ENCODE measurements at places on chromosomes 1 and 21.

DNA sequence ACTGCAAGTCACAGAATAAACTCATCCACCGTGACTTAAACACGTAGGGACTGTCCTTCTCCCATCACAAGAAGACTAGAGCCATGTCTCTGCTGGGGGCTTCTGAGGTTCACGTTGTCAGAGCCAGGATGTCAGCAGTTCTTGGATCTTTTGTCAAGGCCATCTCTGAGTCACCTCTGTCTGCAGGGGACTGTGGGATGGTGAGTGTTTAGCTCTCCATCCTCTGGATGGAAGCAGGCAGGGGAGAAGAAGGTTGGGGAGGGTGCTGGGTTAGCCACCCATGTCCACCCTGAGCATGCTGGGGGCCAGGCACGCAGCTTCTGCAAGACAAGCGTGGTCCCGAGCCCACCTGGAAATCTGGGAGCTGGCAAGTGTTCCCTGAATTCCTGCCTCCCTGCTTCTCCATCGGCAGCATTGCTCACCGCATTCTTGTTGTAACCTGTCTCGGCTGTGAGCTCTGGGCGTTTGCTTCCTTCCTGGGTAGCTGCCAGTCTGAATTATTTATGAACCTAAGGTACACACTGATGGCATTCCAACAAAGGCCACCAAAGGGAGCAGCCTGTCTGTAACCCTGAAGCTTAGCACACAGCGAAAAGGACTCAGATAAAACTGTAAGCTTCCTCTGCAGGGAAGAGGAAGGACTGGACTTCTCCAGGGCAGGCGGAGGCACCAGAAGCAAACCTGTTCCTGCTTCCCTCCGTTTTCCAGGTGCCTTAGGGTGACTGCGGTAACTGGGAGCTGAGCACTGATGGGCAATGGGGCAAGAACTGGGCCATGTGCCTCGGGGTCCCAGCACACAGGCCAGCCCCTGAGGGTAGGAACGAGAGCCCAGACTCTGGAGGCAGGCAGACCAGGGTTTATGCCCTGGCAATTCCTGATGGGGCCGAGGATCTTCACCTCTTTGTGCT lies 88.6 kb downstream of the RIPK4 start:
- DNase-seq = no peak

GRCh38 chr1:239897458-239897857 lies 194.2 kb upstream of the FMN2 start:
- DNase-seq = no peak

DNA sequence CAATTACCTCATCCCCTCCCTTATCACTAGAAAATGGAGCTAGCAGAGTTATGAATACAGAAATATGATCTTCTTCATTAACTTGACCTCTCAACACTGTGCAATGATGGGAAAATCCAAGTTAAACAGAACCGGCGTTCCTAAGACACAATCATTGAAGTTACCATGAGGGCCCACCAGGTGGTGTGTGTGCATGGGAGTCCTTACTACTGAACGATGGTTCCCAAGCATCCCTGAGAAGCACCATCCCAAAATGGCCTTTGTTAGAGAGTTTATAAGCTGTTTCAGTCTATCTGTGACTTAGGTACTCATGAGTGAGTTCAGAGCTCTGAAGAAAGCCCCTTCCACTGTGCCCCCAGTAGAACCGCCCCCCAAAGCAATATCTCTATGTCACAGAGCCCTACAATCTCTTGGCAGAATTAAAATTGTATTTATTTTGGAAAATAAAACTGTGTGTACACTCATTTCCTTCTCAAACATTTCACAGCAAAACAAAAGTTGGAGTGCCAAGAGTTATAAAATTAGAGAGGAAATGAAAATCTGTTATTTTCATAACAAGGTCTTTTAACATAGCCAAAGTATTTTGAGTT lies 56.8 kb downstream of the PLD5 start:
- no peak for DNase-seq

DNA sequence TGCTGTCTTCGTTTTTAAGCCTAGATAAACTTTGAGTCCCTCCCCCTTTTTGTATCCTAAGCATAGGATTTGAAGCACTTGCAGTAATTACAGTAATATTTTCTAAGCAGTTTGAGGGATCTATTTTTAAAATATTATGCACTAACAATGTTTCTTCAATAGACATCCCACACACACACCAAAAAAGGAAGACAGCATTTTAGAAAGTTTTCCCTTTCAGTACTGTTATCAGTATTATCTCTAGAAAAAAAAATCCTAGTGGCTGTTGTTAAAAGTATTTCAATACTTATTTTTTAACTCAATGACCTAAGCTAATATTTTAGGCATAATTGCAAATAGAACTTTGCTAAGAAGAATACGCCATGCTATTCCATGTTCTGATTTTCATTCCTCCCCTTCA lies 15.1 kb downstream of the MCOLN3 start:
- DNase-seq = no peak

DNA sequence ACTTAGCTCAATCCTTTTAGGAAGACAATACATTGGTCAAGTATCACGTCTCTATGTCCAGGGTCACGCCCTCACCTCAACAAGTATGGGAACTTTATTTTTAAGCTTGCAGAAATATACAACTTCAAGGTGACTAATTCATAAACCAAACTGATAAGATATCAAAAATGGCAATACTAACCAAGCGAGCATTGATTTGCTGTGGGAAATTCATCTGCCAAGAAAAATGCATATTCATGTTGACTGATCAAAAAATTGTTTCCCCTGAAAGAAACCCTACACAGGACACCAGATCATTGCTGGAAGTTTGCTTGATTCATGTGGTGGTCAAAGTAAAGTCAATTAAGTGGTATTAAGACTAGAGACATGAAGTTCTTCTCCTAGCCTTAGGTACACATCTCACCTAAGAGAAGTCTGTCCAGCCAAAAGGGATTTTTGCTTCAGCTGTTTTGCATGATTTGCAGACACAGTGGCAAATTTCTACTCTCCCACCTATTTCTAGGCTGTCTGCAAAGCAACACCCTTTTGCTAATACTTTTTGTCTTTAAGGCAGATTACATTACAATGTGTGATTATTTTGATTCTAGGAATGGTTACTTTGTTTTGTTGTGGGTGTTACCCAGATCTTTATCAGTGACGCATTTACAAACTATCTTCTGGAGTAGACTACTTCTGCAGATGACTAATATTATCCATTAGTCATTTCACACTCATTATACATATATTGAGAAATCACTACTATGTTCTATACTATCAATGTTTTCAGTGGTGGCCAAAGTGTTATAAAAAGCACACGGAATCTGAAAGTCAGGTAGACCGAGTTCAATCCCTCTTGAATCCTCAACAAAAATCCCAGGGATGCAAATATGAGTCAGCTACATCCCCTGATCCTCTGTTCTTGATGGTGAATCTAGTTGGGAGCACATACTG lies 12.4 kb downstream of the SAMSN1 start:
- DNase-seq = no peak

GRCh38 chr21:30072496-30072895 lies 94.1 kb downstream of the CLDN17 start:
- no peak for DNase-seq

GRCh38 chr1:220124542-220124941 lies 30.6 kb downstream of the IARS2 start:
- DNase-seq = no peak

DNA sequence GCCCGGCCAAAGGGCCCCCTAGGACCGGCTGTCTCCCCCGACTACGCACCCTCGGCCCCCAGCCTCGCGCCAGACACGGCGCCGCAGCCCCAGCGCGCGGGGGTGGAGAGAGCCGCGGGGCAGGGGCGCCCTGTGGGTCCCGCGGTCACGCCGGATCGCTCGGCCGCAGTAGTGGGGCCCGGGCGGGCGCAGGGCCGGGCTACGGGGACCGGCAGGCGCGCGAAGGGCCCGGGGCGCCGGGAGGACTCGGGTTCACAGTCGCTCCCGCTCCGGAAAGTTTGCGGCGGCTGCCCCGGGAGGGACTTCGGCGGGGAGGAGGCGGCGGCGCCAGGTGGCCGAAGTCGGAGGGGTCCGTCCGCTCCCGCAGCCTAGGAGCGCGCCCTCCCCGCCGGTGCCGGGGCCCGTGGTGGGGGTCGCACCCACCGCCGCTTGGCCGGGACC lies 7.1 kb upstream of the ZNF669 start:
- no peak for DNase-seq

- no peak for DNase-seq
These were observed 26.1 kb upstream of the NMNAT2 start for GRCh38 chr1:183444243-183444642.

DNA sequence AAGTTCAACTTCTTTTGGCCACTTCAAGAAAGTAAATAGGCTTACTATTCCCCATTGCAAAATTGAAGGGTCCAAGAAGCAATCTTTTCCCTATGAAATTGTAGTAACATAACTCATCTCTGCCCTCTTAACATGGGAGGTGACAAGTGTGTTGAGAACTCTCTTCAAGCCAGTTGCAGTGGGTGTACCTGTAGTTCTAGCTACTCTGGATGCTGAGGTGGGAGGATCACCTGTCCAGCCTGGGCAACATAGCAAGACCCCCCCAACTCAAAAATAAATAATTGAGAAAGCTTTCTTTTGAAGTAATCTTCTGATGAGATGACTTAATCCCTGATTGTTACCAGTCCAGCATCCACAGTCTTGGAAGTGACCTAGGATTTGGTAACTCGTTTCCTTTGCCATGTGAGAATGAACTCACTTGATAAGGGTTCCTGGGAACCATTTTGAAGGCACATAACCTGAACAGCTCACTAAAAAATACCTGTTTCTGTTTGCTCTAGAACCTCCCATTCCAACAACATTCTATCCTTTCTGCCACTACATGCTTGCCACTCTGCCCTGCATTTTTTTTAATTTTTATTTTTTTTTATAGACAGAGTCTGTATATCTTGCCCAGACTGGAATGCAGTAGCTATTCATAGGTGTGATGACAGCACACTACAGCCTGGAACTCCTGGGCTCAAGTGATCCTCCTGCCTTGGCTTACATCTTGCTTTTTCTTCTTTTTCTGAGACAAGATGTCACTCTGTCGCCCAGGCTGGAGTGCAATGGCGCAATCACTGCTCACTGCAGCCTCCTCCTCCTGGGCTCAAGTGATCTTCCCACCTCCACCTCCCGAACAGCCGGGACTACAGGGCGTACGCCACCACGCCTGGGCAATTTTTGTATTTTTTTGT lies 1.4 kb upstream of the IPO9 start:
- no peak for DNase-seq

- DNase-seq = no peak
These were observed 30.6 kb upstream of the INSL5 start for GRCh38 chr1:66831529-66832239.

DNA sequence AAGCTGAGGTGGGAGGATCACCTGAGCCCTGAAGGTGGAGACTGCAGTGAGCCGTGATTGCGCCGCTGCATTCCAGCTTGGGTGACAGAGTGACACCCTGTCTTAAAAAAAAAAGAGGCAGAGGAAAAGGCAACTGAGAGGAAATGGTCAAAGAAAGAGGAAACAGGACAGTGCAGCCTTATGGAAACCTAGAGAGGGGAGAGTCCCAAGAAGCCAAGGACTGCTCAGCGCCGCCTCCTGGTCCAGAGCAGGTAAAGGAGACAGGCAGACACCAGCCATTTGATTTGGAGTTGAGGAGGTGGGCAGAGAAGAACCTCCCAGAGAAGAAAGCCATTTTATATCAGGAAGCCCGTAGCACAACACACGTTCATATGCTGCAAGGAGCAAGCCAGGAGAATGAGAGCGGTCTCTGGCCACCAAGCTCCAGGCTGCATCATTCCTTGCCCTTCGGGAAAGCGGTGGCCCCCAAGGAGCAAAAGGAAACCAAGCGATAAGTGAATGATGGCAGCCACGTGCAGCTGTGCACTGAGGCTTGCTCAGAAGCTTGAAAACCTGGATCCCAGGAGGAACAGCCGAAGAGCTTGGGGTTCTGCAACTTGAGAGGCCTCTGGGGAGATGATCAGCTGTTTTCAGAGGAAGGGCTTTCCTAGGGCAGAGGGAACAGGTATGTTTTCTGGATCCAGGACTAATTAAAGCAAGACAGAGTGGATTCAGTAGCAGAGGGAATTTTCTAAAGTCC lies 33.7 kb downstream of the LRRC42 start:
- no peak for DNase-seq

DNA sequence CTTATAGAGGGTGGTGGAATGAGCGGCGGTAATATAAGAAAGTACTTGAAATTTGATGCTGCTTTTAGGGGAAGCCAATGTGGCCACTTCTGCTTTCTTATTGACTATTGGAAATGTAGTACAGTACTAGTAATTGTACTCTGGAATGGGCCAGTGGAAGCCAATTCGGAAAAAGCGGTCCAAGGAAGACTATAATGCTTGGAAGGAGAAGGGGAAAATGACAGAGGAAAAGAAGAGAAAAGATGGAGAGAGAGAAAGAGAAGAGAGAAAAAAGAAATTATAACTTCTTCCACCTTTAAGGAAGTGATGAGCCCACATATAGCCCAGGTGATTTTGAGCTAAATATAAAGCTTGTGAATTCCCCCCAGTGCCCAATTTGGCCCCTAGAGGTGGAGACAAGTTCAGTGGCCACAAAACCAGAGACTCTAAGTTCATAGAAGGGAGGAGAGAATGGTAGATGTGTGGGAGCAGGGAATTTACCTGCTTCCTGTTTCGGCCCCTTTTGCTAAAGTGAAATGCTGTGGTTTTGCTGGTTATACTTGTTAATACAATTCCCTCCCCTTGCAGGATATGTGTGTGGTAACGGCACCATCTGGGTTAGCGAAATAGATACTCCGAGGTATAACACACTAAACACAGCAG lies 35.7 kb upstream of the DUSP10 start:
- no peak for DNase-seq

DNA sequence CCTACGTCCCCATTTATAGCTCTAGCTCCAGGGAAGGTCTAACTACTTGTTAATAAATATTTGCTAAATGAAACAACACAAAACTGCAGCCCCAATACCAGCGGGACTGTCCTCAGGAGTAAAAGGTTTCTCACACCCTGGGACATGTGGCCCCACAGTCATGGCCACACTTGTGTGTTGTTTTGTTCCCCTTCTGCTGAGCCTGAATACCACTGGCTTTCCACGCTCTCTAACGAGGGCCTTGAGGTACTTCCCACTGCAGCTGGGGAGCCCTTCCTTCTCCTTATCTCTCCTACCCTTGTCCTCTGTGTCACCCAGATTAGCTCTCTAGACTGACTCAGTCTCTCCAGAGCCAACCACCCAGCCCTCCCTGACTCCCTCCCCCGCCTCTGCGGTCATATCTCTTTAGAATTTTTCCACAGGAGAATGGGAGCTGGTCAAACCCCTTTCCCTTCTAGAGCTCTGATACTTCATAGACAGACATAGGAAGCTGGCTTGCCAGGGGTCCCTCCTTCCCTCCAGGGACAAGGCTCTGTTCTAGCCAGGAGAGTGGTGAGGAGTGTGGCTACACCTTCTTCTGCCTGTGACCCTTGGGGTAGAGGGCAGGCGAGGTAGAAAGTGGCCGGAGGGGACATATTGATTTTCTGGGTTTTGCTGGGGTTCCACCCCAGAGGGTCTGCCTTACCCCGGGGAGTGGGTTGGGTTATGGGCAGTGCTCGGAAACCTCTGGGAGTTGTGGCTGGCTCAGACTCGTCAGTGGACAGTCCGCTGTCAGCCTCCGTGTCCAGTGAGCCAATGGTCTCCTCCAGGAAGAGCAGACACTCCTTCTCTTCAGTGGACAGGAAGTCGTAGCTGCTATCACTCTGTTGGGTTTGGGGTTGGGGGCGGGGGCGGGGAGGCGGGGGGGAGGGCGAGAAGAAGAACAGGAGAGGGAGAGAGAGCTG lies 8.1 kb downstream of the C1orf116 start:
- no peak for DNase-seq

GRCh38 chr1:114032271-114033215 lies 53.3 kb downstream of the OLFML3 start:
- no peak for DNase-seq

GRCh38 chr1:72636631-72637030 lies 354.3 kb upstream of the NEGR1 start:
- no peak for DNase-seq

All from stimulated activated CD4-positive, alpha-beta T cell treated with anti-CD3 and anti-CD28 coated beads, Interleukin-1b, Interleukin-23, amount 100 ng/mL, for 1 hour (primary cell).